NCI-H2081 treated with DMSO at 0.1 percent for 48 hours (cell line): ENCODE measurements at places on chromosomes 12 and 14.

DNA sequence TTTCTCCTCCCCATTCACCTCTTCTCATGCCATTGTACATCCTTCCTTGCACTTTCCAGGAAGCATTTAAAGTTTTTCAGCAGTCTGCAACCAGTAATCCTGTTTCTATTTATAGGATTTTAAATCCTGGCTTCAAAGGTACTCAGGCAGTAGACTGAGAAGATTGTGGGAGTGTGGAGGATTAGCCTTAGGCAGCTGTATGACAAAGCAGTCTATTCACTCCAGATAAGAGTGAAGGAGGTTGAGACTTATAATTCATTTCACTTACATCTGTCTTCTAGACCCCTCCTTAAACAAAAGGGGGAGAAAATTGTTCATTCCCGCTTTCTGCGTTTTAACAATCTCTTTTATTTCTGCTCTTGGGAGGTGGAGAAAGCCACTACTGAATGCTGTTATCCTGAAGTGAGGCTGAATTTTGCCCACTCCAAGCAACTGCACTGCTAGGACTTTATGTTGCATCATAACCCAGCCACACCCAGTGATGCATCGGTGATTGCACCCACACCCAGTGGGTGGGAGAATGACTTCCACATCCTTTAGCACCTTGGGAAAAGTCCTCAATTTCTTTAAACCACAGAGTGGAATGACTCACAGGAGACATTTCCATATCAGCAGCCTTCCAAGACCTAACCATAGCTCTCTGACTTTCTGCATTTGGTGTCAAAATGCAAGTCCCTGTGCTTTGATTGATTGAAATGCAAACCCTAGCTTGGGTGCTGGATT is 382.5 kb upstream of the ATP2B1 start:
- DNase-seq, result no peak

DNA sequence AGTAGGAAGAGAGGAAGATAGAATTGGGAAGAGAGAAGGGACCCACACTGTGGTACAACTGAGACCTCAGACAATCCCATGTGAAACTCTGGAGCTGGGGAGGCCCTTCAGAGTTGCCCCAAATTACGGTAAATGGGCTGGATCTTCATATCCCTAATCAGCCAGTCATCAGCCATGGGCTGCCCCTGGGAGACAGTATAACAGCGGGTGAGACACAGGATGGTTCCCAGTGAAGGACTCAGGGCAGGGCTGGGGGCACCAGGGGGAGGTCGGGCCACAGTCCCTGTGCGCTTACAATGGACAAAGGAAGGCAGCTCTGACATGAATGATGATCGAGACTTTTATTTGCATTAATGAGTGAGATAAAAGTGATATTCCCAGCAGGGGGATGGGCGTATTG is 74.2 kb upstream of the BDKRB2 start:
- DNase-seq, result no peak

DNA sequence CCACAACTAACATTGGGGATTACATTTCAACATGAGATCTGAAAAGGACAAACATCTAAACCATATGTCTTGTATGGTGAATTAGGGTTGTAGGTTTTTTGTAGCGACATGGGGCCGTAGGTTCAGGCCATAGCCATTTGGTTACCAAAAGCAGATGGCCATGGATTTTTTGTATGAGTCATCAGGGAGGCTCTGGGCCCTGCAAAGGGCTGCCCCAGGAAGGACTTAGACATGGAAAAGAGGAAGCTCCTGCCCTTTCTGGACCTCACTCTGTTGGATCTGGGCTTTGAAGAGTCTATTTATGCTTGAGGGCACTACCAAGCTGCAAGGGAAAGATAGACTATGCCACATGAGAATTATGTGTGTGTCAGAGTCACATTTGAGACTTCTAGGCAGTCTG is 89.3 kb upstream of the DHRS4 start:
- DNase-seq, result no peak

GRCh38 chr14:104868060-104868740 is 3.1 kb downstream of the CEP170B start:
- no peak for DNase-seq

DNA sequence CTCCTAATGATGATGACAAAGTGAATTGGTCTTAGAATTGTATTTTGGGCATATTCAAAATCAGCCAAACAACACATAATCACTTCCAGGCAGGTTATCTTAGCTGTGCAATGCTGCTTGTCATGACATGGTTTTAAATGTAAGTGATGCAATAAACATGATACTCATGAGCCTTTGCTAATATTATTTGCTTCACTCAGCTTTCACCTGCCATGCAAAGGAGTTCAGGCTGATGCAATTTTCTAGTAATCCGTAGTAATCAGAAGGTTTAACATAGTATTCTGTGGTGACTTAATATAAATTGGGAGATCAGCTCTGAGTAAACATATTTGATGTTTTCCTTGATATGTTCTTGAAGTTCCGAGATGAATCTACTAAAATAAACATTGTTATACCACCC is 29.1 kb downstream of the TMEM260 start:
- no peak for DNase-seq

- no peak for DNase-seq
Measured at GRCh38 chr12:1473418-1473817, 121.0 kb downstream of the FBXL14 start.

DNA sequence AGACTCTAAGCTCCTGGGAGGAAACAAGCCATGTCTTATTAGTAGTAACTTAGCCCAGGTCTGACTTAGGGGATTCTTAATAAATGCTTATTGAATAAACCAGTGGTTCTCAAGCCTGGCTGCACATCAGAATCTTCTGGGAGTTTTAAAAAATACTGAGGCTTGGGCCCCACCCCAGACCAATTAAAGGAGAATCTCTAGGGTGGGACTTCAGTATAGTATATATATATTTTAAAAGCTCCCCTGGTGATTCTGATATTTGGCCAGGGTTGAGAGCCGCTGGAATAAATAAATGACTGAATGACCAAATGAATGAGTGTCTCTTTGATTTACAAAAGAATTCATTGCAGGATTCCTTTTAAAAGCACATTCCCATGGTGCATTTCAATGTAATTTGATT is 151.5 kb upstream of the GSC start:
- no peak for DNase-seq

DNA sequence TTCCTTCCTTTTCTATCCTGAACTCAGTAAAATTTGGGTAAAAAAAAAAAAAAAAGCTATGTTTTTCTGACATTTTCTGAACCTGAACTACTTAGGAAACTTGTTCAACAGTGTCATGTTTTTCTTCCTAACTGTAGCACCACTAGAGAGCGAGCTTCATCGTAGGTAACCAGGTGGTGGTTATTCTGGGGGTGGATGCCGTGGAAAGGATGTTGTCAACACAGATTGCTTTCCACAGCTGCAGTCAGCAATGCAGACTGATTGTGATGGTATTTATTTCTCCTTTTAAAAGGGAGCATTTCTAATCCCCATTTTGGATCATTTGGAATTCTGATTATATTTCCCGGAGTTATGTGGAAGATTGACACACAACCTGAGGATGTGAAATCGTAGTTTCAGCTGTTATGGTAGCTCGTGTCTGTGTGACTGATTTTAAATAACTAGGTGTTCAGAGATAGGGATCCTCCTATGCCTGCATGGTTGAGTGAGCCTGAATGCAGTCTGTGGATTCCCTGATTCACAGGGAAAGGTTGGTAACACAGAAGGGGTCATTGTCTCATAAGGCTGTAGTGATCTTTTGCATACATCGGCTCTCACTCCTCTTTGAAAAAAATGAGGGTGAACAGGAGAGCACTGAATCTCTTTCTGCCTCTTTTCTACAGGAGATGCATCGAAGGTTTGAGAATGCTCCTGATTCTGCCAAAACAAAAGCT is 113.2 kb downstream of the ERC1 start:
- DNase-seq, result no peak

- DNase-seq, result no peak
Measured at GRCh38 chr14:22112004-22112403, 438.4 kb upstream of the OR4E1 start.

DNA sequence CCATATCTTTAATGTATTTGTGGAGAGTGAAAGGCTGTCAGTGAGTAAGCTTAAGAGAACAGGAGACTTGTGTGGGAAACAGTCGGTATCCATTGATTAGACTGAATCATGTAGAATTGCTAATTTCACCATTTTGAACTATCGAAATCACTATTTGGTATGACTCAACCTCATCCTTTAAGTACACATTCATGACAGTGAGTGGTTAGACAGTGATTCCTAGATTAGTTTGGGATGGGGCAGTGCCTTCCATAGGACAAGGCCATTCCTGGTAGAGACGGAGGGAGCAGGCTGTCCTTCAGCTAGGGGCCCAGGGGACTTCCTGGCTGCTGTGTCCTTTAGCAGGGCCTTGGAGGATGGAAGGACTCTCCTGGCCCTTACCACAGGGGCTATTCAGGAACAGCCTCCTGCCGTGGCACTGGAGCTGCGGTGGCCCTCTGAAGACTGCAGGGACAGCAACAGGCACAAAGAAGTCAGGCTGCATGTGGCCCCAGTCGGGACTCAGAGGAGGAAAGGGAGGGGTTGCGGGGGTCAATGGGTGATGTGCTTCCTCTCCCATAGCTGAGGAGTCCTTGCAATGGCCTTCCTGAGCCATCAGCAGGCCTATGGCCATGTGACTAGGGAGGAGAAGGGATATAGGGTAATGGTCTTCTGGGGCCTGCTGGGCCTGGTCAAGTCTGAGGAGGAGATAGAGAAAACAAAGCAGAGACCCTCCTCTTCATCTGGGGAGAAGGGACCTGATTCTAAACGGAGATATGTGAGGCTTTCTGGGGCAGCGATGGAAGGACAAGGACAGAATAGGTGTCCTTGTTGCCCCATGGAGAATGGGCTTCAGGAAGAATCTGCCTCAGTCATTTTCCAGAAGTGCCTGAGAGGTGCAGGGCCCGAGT is 11.2 kb downstream of the SERPINA1 start:
- DNase-seq, result no peak

DNA sequence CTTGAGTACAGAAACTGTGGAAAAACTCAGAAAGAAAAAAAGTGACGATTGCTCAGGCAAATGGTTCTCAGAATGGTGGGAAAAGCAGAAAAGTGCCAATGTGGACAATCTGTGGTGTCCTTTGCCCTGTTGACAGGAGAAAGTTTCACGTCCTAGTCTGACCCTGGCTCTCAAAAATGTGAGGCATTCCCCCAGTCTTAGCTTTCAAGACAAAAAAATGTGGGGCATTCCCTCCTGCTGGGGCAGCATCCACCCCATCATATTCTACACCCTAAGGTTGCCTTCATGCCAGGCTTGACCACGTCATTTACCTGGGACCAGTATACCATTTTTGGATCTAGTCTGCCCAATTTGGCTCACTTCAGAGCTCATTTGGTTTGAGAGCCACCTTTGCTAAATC is 20.7 kb upstream of the ANAPC7 start:
- DNase-seq, result no peak

GRCh38 chr12:108495823-108496579 is 19.1 kb upstream of the FICD start:
- no peak for DNase-seq

DNA sequence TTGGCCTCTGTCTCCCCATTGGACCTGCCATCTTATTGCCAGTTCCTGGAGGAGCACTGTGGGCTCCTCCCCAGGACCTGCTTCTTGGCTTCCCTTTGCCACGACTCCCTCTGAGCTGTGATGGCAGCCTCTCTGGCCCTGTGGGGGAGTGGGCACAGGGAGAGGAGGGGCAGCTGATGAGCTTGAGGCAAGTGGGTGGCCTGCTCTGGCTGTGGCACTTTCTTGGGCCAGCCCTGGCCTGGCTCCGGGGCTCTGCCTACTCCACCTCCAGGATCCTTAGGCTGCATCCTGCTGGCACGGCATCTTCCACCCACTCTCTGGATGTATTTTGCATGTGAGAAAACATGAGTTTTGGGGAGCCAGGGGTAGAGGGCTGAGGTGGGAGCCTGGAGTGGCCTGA is 32.6 kb upstream of the MUCL1 start:
- no peak for DNase-seq

DNA sequence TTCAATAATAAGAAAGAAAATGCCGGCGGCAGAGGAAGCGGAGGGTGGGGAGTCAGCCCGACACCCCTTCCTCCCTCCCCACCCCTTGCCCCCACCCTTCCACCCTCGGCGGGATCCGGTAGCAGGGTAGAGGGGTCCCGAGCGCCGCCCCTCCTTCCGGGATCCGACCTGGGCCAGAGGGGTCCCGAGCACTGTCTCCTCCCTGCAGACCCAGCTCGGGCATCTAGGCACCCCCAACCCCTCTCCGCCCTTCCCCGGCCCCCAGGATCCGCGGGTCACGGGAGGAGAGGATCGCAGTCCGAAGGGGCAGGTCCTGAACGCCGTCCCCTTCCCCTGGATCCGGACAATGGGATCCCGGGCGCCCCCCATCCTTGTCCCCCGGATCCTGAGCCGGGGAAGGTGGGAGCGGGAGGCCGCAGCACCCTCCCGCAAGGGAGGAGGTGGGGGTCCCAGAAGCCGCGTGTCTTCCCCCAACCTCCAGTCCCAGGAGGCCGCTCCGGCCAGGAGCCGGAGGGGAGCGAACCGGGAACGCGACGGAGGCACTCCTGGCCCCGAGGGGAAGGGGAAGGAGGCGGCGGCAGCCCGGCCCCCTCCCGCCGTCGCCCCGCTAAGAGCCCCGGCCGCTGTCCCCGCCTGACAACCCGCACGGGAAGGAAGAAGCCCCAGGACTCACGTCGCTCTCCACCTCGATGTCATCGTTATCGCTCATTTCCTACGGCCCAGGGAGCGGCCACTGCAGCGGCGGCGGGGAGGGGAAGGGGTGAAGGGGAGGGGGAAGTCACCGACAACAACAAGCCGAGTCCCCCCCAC is 481 bp downstream of the MAX start:
- DNase-seq, result no peak

DNA sequence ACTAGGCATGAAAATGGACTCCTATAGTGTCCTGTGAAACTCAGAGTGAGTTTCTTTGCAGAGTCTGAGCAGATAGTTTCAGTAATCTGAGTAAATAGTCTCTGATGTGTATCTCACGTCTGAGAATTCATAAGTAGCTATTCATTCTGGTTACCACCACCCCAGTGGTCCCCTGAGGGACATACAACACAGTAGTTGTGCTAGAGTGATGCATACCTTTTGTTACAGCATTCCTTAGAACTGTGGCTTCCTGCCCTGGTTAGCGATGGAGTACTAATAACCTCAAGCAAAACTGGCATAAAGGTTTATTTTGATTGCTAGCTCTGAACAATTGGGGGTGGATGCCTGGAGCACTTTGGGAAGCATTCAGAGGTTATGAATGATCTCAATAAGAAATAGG is 114.7 kb downstream of the DAAM1 start:
- DNase-seq, result no peak

DNA sequence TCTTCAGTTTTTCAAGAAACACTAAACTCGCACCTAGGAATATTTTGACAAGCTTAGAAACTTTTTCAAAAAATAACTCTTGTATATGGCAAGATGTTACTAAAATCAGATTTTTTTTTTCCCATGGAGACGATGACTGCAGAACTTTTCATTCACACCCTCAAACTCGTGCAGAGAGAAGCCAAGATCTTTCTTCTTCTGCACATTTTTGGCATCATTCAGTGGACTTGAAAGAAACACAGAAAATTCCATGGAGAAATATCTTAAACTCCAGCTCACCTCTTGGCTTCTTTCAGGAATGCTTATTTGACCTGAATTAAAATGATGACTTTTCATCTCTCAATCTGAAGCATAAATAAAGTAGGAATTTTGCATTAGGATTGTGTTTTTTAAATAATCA is 919.4 kb downstream of the NRXN3 start:
- DNase-seq, result no peak
